ENCODE measurements at places on chromosomes 11 and 22.

DNA sequence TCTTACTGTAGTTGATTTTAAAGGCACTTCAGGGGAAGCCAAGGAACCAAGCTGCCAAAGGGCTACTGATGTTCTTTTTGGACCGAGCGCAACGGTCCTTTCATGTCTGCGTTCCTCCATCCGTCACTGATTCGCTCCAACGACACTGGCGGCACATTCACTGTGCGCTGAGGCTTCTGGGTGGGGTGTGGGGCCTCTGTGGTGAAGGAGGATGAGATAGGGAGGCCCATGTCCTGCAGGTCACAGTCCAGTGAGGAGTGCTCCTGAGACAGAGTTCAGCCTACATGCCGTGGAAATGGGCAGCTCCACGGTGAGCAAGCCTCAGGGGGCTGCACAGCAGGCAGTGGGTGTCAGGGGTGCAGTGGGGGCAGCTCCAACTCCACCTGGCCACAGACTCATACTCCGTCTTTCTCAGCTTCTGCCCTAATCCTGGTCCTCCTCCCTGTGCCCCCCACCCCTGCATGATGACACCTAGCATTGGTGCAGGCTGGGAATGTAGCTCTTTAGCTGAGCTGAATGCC lies 87.8 kb upstream of the SHANK2 start:
- DNase-seq: no peak

GRCh38 chr22:25134451-25134850 lies 65.2 kb upstream of the CRYBB3 start:
- DNase-seq: no peak

GRCh38 chr22:48490500-48491411 lies 1336.9 kb downstream of the BRD1 start:
- peak; percentile 41 for DNase-seq

- DNase-seq: no peak
These were observed 18.7 kb downstream of the RNF141 start for GRCh38 chr11:10522276-10522675.

- no peak for DNase-seq
These were observed 18.1 kb downstream of the PPP6R2 start for GRCh38 chr22:50361222-50361621.

GRCh38 chr11:121929581-121929980 lies 186.4 kb downstream of the BLID start:
- peak; percentile 79 for DNase-seq
